ENCODE measurements at places on chromosomes 7 and 10.

DNA sequence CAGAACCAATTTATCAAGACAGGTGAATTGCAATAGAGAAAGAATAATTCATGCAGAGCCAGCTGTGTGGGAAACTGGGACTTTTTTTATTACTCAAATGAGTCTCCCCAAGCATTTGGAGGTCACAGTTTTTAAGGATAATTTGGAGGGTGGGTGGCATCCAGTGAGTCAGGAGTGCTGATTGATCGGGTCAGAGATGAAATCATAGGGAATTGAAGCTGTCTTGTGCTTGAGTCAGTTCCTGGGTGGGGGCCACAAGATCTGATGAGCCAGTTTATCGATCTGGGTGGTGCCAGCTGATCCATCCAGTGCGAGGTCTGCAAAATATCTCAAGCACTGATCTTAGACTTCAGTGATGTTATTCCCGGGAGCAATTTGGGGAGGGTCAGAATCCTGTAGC, 9.9 kb upstream of the MYO1G start:
- no peak for DNase-seq

- DNase-seq, result no peak
Measured at GRCh38 chr7:55132550-55132889, 113.7 kb downstream of the EGFR start.

DNA sequence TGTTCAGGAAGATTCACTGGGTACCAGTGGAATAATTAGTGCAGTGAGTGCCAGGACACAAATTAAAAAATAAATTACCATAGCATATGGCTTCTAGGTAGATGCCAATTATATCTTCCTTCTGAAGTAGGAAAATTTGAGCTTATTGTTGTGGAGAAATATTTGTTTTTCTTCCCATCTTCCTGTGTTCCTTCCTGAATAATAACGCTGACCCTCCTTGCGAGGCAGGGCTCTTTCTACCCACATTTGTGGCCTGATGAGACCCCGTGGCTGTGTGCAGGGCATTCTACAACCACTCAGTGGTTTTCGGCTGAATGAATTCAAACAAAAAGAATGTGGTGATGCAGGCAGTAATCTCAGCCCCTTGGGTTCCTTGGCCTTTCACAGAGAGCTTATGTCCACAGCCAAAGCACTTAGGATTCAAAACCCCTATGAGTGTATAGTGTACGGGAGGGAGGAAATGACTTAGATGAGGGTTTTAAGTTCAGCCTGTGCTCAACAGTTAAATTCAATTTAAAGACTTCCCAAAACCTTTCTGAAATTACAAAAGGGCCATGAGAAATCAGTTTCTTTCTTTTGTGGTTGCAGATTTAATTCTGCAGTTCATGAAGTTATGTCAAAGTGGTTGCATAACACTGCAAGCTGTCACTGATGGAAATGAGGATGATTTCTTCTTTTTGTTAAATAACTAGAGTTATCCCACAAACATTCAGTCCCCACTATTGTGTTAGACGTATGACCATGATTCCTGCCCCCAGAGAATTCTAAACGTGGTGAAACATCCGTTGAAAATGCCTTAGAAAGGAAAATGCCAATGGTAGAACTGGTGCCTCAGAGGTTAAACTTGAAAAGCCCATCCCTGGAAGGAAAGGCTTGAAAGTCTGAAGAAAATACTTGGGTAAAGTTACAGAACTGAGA, 255.3 kb downstream of the FZD1 start:
- DNase-seq, result no peak

DNA sequence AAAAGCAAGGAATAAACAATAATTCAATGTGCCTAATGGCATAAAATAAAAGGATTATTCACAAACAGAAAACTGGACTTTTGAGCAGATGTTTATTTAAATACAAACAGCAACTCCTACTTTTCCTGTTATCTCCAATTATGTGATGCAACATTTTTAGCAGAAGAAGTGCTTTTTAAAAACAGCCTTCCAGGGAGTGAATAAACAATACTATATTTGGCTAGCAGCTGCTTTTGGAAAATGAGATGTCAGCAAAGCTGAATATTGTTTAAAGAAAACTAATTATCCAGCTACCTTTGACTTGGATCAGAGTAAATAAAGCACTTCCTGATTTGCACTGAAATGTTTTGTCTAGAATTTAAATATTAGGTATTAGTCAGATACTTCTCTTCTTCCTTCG, 23.2 kb downstream of the CDK1 start:
- DNase-seq, result no peak

- DNase-seq, result peak; percentile 96
Measured at GRCh38 chr10:23438547-23439451, at the start of gene OTUD1. Gene OTUD1, plus strand, starts transcription at chr10:23439075. Its CDS starts 383 bp downstream, at chr10:23439458.

GRCh38 chr7:3033581-3033980, 10.1 kb downstream of the CARD11 start:
- DNase-seq, result no peak

GRCh38 chr7:123958186-123958703, 33.2 kb downstream of the SPAM1 start:
- no peak for DNase-seq

DNA sequence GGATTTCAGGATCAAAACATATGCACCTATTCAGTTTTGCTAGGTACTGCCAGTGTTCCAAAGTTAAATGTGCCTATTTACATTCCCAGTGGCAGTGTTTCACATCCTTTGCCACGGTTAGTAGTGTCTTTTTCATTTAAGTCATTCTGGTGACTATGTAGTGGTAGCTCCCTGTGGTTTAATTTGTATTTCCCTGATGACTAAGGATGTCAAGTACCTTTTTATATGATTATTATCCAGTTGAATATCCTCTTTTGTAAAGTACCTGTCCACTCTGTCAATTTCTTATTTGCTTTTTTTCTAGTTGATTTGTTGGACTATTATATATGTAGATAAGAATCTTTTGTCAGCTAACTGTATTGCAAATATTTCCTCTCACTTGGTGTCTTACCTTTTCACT, 45.1 kb downstream of the TMEM60 start:
- DNase-seq, result no peak

DNA sequence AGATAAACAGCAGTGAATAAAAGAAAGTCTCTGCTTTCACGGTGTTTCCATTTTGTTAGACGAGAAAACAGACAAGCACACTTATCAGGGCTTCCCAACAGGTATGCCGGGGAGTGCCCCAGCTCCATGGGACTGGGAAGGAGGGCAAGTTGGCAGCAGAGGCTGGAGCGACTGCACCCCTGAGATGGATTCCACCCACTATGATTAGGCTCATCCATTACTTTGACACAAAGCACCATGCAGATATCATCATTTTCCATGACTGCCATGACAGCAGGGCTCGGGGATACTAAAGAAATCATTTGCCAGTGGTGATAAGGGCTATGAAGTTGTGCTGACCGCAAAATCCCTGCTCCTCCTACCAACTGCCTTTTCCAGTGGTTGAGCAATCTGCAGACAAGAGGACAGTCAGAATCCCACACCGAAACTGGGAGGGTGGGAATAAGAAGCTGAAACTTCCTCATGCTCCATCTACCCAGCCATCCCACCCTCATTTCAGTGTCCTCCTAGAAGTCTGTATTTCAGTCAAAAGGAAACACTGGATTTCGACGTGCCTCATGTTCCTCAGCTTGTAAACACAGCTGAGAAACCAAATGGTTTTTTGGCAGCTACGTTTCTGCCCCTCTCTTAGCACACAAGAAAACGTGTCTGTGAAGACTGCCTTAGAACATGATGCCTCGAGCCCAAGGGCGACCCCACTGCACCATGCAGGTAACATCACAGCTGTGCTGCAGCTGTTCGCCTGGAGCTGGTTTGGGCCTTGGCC, 15.5 kb downstream of the CREB3L2 start:
- no peak for DNase-seq

GRCh38 chr10:91590904-91591796, 41.7 kb downstream of the PPP1R3C start:
- DNase-seq, result no peak

GRCh38 chr7:104327938-104328295, 486 bp upstream of the LHFPL3 start:
- peak; percentile 52 for DNase-seq

- no peak for DNase-seq
Measured at GRCh38 chr7:7848892-7849291, 119.7 kb upstream of the GLCCI1 start.

- peak; percentile 45 for DNase-seq
Measured at GRCh38 chr10:117860823-117861222, 185.9 kb downstream of the RAB11FIP2 start.

All from GM23338 (cell line).